ENCODE measurements at places on chromosomes 7 and 10. TPM values are rescaled to one million over a fixed set of nuclear protein-coding genes. Genes with fewer than 3 reads are reported as not detected.

The LIPJ gene
- total RNA-seq, result not detected

The RPP30 gene
- total RNA-seq, result 41.2 TPM

The MRM2 gene
- total RNA-seq, result 27.8 TPM

The LRRC18 gene
- not detected for total RNA-seq

The LLCFC1 gene
- not detected for total RNA-seq

The WDFY4 gene
- total RNA-seq, result not detected

The ASB10 gene
- not detected for total RNA-seq

The CPXM2 gene
- total RNA-seq, result not detected

The LIPM gene
- not detected for total RNA-seq

The CNTNAP2 gene
- total RNA-seq, result not detected

The PTF1A gene
- not detected for total RNA-seq

The TRIM73 gene
- total RNA-seq, result 0.63 TPM

The TMEM254 gene
- total RNA-seq, result 12.8 TPM

The CDC14C gene
- total RNA-seq, result not detected

The AZGP1 gene
- total RNA-seq, result not detected

The FFAR4 gene
- total RNA-seq, result not detected

The AGAP4 gene
- 6.1 TPM for total RNA-seq

The ATOH7 gene
- not detected for total RNA-seq

The GSTK1 gene
- total RNA-seq, result 104 TPM

The ZNF783 gene
- 8.7 TPM for total RNA-seq

The UPK3BL2 gene
- total RNA-seq, result 6.3 TPM

The EEF1AKMT2 gene
- total RNA-seq, result 16.4 TPM

The SAP25 gene
- not detected for total RNA-seq

The TMED4 gene
- total RNA-seq, result 97.3 TPM

The NUTM2B gene
- total RNA-seq, result 0.33 TPM

The THNSL1 gene
- total RNA-seq, result 4.0 TPM

The RNF148 gene
- total RNA-seq, result not detected

The C10orf53 gene
- not detected for total RNA-seq

The PURB gene
- 22.2 TPM for total RNA-seq

All from HFFc6 (cell line).